Effector CD4-positive, alpha-beta T cell (primary cell): ENCODE measurements at places on chromosomes 11 and 22.

- DNase-seq: no peak
Observed at GRCh38 chr11:75380716-75381420, 18.4 kb upstream of the RPS3 start.

DNA sequence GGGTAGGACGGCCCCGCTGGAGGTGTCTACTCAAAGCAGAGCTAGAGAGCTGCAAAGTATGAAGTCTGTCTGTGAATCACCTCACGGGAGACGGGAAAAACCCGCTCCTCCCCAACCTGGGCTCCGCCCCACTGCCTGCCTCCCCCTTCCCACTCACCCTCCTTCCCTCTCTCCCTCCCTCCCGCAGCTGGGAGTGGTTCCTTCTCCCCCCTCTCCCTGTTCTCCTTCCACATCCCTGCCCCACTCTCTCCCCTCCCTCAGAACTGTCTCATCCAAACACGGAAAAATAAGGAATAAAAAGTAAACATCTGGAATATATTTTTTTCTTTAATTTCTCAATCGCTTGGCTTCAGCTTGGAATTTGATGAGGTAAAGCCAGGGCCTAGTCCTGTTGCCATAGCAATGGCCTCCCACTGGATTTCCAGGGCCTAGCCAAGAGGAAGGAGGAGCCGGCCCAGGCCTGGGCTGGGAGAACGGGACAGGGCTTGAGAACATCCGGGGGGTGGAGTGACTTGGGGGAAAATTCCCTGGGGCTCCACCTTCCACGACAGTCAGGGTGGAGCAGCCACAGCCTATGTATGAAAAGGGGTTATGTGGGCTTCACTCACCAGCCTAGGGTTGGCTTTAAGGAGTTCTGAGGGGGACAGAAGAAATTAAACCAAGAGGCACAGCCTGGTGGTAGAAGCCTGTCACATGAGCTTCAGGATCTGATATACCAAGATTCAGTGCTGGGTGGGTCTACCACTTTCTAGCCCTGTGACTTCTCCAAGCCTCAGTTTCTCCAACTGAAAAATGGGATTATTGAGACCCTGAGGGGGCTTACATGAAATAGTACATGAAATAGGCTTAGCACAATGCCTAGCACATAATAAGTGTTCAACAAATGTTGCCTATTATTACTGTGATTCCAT lies 2.2 kb downstream of the TNKS1BP1 start:
- DNase-seq: no peak

DNA sequence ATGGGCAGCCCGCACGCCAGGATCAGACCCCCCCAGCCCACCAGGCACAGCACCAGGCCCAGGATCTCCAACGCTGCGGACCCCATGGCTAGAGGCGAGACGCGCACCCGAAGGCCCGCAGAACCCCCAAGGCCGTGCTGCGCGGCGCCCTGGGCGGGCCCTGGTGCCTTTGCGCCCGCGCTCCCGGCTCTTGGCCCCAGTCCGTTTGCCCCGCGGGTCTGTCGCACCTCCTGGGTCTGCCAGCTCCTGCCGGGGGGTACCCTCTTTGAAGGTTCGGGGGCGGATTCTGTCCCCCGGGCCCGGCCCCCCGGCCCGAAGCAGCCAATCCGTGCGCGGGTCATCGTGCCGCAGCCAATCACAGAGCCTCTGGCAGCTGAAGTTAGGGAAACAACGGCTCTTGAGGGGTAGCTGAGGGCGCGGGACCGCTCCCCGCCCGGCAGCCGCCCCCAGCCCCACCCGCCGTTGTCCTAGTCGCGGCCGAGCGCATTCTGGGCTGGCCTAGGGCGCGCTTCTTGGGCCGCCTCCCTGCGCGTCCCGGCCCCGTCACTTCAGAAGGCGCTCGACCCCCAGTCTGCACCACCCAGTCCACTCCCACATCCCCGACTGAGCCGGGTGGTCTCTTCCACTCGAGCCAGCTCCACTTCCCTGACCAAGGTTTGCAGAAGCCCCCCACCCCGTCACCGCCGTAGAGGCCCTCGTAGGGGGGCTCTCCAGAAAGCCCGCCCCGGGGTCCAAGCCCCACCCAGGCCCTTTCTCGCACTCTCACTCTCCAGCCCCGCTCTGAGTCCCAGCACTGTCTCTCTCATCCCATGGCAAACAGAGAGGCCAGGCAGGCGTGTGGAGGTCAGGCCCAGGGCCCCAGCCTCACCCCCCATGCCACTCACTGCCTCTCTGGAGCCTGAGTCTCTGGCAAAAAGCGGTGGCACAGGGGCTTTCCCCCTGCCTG lies at the start of gene CLDN5:
Gene CLDN5, minus strand, starts transcription at position 241 of the 946 bp plus-strand sequence. Its CDS starts 155 bp downstream, at position 86.
- no peak for DNase-seq

DNA sequence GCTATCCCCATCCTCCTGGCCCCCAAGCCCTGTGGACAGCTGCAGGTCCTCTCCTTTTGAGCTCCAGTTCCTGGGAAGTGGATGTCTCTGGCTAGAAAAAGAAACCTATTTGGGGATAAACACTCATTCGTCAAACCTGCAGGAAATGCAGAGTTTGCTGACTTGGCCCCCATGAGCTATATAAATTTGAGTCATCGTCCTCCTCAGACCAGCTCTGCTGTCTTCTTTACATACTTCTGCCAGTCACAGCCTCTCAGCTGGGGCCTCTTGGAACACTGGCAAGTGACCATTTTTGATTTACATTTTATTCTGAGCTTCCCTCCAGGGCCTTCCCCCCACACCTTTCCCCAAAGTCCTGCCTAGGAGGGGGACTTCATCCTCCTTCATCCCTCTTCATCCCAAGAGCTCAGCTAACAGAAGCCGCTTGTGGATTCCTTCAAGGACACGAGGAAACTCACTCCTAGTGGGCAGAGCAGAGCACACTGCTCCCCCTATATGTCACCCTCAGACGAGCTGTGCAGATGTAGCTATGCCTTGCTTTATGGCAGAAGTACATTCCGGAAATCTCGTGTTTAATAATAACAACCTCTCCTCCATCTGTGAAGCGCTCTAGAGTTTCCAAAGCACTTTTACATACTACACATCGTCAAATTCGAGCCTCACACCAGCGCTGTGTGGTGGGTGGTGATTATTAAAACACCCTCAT lies 131.8 kb downstream of the FEZ1 start:
- no peak for DNase-seq

- no peak for DNase-seq
Observed at GRCh38 chr11:86877503-86877902, 77.2 kb downstream of the PRSS23 start.

DNA sequence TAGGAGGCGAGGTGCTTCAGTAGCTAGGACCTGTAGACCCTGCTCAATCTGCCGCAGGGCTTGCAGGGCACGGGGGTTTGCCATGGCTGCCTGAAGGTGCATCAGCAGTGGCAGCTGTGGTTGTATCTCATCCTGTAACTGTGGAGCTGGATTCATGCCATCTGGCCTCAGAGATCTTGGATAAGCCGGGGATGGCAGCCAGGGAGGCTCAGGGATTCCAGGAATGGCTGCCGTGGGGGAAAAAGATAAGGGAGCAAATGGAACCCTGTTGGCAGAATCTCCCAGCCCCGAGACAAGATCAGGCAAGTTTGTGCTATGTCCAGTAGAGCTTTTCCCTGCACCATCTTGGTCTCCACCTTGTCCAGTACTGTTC lies 1.8 kb downstream of the UBQLN3 start:
- DNase-seq: no peak

- DNase-seq: no peak
Observed at GRCh38 chr11:69014084-69014851, 1.2 kb upstream of the MRGPRF start.
